ENCODE measurements at places on chromosomes 12 and 14.

GRCh38 chr12:108815875-108816594, 41.3 kb downstream of the SSH1 start:
- no peak for DNase-seq

- DNase-seq, result no peak
Measured at GRCh38 chr12:53231921-53232645, at the start of gene RARG. RARG (minus strand) TSS chr12:53232209; CDS start chr12:53227545, 4,664 bp downstream.

DNA sequence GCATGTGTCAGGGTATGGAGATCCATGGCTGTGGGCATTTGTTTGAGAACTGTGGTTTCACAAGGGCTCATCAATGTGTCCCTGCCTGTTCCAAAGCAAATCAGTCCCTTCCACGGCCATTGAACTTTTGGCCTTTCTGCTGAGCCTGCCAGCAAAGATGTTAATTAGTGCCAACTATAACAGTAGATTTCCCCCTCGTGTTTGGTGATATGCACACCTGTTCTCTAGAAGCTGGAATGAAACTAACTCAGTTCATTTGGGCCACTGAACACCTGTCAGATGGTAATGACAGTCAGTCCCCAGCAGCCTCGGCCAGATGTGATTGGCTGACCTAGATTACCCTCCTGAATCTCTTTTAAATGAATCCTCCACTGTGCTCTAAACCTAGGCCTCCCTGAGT, 43.2 kb downstream of the IRAK3 start:
- no peak for DNase-seq

DNA sequence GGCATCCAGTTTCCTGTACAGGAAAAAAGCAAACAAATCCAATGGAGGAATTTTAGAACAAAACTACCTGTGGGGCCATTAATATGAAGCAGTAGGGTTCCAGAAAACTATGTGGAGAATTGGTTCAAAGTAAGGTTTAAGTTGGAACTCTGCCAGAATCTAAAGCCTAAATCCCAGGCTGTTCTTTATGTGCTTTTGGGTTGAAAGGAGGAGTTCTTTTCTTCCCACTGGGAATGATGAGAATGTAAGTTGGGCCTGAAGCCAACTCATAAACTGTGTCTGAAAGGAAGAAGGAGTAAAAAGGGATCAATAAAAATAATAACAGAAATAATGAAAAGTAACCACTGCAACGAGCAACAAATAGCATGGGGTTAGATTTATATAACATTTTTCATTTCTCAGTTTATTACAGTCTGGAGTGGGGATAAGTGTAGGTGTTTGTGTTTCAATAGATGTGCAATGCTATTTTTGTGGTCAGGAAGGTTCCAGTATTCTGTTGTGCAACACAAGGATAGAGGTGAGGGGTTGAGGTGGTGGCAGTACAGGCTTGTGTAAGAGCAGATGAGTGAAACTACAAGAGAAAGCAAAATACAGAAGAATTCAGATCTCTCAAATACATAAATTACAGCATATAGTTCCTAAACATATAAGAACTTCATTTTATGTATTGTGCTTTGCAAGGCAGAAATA, 373.6 kb downstream of the EMP1 start:
- no peak for DNase-seq

DNA sequence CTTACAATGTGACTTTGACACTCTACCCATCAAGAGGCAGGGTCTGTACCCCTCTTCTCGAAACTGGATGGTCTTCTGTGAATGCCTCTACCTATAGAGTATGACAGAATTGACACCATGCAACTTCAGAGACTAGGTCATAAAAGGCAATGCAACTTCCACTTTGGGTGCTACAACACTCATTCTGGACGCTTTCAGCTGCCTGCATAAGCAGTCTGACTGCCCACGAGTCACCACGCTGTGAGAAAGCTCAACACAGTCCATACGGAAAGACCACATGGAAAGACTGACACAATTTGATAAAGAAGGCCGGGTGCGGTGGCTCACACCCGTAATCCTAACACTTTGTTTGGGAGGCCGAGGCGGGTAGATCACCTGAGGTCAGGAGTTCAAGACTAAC, 14.9 kb downstream of the SLC7A7 start:
- DNase-seq, result no peak

DNA sequence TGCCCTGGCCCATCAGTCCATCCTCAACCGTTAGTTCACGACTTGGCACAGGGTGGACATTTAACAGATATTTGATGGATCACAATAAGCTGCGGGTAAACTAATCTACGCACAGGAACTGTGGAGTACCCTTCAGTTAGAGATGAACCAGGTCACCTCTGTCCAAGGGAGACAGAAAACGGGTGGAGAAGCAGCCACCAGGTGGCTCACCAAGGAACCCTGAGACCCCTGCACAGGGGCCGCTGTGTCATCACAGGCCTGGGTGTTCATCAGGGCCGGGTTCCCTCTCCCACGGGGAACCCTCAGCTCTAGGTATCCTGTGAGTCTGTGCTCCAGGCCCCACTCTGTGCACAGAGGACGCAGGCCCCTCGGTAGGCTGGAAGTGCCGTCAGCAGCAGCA, 122.2 kb downstream of the PIWIL1 start:
- DNase-seq, result no peak

DNA sequence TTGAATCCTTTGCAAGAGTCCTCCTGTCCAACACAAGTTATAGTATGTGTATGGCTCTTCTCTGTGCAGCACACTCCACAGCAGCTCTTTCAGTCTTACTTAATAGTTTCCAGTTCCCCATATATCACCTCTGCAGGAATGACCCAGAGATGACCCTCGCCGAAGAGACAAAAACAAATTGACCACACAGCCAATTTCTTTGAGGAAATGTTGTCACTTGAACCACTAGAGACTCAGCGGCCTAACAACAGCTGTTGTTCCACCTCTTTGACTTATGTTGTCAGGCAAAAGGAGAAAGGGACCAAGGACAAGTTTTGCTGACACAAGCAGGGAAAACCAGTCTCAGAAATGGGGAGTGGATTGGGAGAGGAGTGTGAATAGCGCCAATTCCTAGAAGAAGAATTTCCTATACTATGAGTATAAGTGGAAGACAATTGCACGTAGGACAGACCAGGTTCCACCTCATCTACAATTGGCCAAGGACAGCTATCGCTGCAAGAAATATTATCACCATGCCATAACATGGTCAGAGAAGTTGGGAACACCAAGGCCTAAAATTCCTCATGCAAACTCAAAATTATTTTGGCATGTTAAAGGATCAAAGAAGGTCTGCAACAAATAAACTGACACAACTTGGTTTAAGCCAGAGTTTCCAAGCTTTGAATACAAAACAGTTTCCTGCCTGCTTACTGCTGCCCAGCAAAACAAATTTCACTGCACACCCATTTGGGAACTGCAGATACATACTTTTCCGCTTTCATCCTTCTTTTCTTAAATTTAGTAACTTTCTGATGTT, 41.7 kb upstream of the ITPR2 start:
- no peak for DNase-seq

GRCh38 chr12:49912345-49913255, 8.9 kb upstream of the FAIM2 start:
- DNase-seq, result no peak

DNA sequence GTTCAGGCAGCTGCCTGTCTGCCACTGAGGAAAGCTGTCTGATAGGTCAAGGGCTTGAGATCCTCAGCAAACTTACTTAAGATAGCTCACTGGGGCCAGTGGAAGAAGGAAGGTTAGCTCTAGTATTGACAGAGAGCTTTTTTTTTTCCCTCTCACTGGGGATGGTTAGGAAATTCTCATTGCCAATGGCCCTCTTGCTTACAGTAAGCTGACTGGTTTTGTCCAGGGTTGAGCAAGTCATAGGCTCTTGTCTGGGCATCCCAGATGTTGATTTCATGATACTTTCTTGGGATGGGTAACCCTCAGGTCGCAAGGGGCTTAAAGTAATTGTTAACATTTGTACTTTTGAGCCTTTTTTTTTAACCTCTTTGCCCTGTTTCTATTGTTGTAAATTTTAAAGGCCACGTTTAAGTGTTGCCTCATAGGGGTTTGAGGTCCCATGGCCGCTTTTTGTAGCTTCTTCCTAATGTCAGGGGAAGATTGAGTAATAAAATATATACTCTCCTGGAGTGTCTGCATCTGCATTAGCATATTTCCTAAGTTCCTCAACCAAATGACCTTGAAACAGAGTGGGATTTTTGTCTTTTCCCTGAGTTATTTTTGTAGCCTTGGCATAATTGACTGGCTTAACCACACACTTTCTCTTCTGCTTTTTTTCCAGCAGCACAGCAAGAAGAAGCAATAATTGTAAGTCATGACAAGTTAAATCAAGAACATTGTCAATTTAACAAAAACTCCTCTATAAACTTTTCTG, 716.0 kb downstream of the LRFN5 start:
- DNase-seq, result no peak

DNA sequence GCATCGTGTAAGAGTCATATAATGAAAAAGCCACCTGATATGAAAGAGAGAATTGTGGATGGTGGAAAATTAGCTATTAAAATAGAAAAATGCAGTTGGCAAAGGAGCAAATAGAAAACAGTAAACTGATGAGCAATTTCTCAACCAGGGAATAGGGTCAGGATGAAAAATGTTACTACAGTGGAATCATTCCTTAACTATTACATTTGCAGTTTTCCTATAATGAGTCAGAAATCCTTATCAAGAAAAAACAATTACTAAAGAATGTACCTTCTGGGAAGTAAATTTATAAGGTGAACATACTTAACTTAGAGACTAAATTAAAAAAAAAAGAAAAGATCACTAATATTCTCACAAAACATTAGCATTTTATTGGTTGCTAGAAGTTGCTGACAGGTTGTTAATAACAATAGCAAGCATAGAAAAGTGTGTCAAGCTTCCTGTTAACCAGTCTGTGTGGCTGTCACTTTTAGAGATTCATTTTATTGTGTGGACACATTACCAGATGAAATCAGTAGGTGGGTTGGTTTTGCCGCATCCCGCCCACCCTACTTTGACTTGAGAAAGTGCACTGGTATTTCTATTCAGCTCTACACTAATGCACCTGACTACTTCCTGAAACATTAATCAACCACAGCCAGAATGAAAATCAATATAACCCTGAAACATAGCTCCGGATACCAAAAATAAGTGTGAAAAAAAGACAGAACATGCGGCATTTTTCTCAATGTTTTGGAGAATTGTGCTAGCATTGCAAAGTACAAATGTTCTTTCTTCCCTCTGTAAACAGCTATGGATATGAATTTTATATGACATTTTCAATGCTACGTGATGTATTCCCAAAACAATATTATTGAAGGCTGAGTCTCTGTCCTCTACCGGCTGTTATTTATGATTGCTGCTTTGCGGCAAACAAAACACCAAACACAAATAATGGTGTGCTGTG, 576.7 kb downstream of the SLC16A7 start:
- DNase-seq, result no peak

- no peak for DNase-seq
Measured at GRCh38 chr12:91948504-91948903, 197.1 kb downstream of the BTG1 start.

DNA sequence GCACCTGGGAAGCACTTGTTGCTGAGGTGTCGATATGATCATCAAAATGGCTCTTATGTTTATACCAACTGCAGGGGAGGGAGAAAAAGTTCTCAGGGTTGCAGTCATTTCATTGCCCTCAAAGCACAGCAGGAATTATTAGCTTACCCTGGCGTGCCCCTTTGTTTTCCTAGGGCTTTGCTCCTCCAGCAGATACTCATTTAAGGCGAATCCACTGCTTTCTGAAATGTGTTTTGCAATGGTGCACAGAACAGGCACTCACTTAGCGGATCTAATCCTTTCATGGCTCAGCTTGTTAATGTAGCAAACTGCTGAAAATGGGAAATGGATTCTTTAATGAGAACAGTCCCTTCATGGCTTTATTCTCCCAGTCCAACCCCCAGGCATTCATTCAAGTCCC, 76.7 kb downstream of the NKX2-1 start:
- DNase-seq, result no peak

DNA sequence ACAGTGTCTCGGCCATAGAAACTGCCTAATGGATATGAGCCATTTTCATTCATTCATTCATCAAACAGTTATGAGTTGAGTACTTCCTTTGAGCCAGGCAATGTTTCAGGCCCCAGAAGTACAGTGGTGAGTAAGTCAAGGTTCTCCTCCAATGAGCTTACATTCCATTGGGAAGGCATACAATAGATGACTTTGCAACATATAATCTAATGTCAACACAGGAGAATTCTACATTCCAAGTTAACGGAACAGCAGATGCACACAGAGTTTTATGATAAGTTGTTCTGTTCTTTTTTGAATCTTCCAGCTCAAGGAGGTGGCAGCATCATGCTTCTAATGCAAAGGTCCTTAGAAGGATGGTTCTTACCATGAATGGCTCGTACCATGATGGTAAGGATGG, 3.2 kb upstream of the RFC5 start:
- no peak for DNase-seq

DNA sequence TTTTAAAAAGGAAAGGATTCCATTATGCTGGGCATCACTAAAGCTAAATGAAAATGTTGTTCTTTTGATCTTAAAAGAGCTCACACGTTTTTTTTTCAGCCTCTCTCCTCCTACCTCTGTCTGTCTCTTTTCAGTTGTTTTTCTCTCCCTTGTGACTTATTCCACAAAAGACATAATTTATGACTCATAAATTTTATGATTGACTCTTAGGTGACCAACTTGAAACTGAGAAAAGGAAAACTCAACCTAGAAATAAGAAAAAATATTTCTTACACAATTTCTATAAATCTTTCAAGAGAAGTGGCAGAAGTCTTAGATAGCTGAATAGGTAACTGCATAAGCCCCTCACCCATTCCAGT, 227.7 kb upstream of the DDHD1 start:
- no peak for DNase-seq

DNA sequence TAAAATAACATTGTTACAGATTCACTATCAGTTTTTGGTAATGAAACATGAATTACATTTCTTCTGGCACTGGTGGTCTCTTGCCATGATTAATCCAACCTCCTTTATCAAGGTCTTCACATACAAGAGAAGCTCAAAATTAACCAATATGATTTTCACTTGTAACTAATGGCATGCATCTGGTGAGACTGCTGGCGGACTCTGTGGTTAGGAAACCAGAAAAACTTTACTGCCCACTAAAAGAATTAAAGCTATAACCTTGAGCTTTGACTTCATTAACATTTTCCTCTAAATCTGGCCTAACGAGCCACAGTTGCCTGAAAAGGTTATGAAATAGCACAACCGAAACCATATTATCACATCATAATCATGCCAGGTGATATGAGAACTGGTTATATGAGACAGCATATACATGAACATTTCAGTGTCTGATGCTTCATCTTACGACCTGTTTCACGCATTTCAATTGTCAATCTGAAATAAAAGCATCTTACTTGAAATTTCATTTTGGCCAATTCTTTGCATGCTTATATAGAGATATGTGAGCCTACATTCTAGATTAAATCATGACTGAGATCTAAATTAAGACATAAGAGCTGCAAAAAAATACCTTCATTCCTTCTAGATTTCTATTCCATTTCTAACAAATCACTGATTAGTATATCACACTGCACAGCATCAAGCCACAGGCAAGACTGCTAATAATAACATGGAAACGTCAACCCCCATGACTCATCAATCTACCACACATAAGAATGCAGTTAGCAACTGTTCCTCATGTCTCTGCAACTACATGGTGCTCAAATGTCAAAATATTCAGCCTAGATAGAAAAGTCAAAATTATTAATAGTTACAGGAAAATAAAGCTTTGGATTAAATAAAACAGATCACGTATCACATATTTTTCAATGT, 89.3 kb downstream of the OSBPL8 start:
- no peak for DNase-seq

All from glutamatergic neuron (in vitro differentiated cells).